ENCODE measurements at places on chromosomes 5 and 9.

DNA sequence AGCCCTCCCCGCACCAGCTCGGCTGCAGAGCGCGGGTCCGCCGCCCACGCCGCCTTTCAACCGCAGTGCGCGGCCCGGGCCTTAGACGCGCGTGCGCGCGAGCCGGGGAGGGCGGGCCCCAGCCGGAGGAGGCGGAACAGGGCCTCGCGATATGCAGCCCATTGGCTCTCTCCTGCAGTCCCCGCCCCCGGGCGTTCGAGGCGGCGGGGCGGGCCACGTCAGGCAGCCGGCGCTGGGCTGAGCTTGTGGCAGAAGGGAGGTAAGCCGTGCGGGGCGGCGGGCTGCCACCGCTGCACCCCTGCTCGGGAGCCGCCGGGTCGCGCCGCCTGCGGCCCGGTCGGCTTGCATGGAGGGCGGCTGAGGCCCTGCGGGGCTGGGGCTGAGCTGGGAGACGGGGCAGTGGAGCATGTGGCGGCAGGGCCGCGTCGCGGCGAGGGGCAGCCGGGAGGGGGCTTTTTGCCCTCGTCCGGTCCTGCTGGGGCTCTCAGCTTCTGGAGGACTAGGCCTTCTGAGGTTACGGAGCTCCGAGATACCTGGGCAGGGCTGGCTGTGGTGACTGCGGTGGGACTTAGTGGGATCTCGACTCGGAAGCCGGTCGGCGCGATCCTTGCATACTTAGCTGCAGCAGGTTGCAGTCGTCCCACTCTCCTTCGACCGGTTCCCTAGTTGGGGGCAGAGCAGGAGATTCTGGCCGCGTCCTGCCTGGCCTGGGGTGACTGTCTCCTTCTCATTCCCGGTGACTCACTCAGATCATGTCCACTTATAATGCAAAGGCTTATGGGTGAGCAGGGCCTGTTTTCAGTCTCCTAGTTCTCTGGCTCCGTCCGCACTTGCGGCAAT is at the start of gene FOCAD:
Gene FOCAD, plus strand, starts transcription at position 225 of the 840 bp plus-strand sequence. CDS start 31,095 bp downstream, outside the sequence.
- peak; percentile 72 for DNase-seq

- no peak for DNase-seq
These were observed 1647.4 kb upstream of the C9orf72 start for GRCh38 chr9:29220596-29221251.

- DNase-seq: no peak
These were observed 48.3 kb upstream of the LRRC14B start for GRCh38 chr5:143041-143440.

DNA sequence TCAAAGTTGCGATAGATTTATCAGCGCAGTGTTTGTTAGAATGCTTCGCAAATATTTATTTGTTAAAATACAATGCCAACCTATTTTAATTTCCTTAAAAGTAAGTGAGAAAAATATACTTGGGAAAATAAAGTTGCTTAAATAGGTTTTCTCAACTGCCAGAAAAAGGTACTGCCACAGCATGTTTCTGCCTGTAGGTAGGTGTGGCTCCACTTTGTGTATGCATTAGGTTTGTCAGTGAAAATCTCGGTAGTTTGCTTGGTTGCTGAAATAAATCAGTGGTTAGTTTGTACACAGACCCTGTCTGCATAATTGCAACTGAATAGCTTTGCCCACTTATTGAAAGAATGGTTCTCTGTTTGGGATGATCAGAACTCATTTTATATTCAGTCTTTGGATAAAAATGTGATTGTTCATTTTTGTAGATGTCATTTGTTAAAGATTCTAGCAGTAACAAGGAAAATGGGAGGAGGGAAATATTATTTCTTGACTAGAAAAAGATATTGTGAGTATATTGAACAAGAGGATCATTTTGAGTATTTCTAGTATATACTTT is 25.7 kb downstream of the C9orf85 start:
- no peak for DNase-seq

- peak; percentile 12 for DNase-seq
These were observed 32.1 kb downstream of the NAIF1 start for GRCh38 chr9:128034821-128035652.

- no peak for DNase-seq
These were observed 168.8 kb downstream of the ARHGAP26 start for GRCh38 chr5:142939006-142939405.

GRCh38 chr5:126171916-126172315 is 251.3 kb upstream of the GRAMD2B start:
- no peak for DNase-seq

DNA sequence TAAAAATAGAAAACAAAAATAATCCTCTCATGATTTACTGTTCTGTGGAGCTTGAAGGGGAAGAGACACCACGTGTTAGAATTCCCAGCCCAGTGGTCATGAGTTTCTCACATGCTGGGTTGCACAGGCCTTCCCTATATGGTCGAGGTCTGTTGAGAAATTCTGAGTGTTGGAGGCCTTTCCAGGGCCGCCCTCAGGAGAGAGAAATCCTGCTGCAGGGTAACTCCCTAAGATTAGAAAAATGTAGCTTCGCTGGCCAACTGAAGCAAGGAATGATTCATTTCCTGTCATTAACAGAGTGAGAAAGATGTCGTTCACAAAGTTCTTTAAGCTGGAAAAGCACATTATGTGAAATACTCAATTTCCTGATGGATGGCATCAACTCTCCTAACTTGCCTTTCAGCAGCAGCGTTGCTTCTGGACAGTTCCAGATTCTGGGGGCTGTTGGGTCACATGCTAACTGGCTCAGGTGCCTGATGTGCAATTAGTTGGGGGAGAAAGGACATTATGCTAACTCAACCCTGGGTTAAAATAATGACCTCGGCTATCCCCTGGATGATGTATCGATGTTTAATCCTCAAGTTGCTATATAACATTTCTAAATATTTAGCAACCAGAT is 104.8 kb upstream of the CD180 start:
- no peak for DNase-seq

GRCh38 chr5:56819060-56819881 is 3.9 kb downstream of the MAP3K1 start:
- no peak for DNase-seq

DNA sequence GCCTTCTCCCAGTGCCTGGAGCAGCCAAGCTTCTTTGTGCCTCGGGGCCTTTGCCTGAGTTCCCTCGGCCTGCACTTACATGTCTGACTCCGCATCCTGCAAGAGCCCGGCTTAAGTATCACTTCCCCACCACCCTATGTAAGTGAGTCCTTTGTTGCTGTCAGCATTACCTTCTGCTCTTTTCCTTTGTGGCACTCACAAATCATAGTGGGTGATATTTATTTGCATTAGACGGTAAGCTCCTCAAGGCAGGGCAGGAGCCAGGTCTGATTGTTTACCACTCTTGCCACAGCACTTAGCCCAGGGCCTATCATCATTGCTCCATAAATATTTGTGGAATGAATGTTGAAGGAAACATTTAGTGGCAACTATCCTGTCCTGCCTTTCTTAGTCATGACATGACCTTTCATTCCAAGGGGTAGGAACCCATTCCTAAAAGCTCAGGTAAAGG is 4.8 kb downstream of the GM2A start:
- DNase-seq: no peak

GRCh38 chr5:65861830-65862241 is 64.5 kb upstream of the ERBIN start:
- no peak for DNase-seq

GRCh38 chr5:129241755-129242154 is 147.2 kb downstream of the ISOC1 start:
- DNase-seq: no peak

DNA sequence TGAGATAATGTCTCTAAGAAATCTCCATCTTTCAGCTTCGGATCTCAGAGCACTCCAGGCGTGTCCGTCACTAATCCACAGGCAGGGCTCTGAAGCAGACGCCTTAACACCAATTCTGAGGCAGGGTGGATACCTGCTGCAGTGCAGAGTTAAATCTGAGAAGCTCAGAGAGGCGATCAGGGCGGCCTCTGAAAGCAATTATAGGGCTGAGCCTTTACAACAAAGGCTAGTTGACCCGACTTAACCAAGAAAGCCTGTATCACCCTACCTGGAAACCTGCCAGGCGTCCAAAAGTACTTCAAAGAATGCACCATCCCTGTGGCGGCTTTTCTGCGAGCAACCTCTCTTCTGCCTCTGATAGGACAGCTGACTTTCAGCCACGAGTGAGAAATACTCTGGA is 134.8 kb upstream of the MSX2 start:
- DNase-seq: peak; percentile 13

DNA sequence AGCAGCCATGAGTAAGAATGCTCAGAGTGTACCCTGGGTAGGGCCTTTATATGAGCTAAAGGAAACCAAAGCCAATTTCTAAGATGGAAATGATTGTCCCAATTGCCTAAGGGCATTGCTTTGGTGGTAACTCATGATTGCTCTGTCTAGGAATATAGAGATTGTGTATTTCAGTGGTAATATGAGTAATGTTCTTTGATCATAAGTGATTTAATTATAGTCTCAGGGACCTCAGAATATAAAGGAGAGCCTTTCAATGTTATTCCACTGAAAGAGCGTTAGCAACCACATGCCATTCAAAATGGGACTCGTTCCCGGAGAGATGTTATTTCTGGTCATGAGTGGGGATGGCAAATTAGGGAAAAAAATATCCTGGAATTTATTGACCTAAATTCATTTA is 340.5 kb downstream of the ARHGEF28 start:
- DNase-seq: no peak

GRCh38 chr5:54521856-54522479 is 4.4 kb downstream of the SNX18 start:
- no peak for DNase-seq
